ENCODE measurements at places on chromosomes 12 and 14. TPM values are rescaled to one million over a fixed set of nuclear protein-coding genes. Genes with fewer than 3 reads are reported as not detected.
A peak's percentile ranks its signal among the peaks of the same experiment; 100 is the strongest.

GRCh38 chr14:75568791-75569190, 9.6 kb upstream of the FLVCR2 start:
- DNase-seq: no peak

DNA sequence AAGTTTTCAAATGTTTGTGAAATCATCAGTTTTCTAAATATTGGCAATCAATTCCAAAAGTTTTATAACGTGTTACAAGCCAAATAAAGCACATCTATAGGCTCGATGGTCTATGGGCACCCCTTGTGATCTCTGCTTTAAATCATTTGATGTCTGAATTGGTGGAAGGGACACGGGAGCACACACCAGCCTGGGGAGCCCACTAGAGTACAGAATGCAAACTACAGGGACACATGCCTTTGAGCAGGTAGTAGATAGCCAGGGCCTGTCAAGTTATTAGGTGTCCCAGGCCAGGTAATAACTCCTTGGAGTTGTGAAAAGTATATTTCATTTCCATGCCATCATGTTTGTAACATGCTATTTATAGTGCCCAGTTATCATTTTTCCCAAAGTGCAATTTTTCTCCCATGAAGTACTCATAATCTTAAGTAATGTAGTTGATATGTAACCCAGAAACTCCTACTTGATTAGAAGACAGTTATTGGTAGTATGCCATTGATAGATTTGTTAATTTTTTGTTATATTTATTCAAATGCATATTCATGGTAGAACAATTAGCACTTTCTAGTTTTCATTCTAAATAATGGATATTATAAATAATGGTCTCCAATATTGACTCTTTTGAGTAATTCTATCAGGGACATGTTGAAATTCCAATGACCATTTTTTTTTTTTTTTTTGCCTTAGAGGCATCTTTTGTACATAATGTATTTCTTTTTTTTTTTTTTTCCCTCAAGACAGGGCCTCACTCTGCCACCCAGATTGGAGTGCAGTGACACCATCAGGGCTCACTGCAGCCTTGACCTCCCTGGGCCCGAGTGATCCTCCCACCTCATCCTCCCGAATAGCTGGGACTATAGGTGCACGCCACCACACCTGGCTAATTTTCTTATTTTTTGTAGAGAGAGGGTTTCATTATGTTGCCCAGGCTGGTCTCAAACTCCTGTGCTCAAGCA, 96.9 kb upstream of the FGD4 start:
- DNase-seq: peak; percentile 38

- no peak for DNase-seq
Observed at GRCh38 chr14:52590318-52590717, 37.7 kb downstream of the GPR137C start.

DNA sequence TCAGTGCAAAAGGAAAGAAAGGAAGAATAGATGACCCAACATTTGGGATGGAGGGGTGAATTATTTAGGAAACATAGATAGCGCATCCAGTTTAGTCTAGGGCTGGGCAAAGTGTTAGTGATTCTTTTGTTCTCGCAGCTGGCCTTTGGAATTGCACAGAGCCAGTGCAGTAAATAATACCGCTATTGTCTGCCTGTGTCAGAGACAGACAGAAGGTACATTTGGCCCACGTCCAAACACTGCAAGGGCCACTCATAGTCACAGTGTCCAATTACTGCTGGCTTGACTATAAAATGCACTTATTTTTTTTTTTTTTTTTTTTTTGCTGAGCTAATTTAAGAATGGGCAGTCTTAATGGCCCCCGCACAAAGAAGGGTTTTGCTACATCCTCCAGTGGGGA, 638.6 kb downstream of the BCL11B start:
- DNase-seq: no peak

The CCDC38 gene
- total RNA-seq: 1.00 TPM

The SAMD15 gene
- total RNA-seq: 1.00 TPM

DNA sequence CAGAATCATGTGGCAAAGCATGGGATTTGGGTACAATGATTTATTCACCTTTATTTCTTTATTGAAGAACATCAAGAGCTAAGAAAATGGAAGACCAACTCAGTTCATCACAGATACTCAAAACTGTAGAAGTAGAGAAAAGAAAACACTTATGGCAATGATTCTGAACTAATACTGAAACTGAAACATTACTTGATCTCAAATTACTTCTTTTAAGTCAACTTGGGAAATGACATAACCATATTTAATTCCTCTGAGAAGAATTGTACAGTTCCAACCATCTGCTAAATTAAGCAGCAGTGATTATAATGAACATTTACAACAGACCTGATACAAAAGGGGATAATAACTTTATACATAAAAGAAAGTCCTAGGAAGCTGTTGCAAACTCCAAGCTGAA, 466.5 kb downstream of the TMTC2 start:
- DNase-seq: no peak

GRCh38 chr12:98974767-98975381, 329.8 kb downstream of the APAF1 start:
- DNase-seq: no peak

DNA sequence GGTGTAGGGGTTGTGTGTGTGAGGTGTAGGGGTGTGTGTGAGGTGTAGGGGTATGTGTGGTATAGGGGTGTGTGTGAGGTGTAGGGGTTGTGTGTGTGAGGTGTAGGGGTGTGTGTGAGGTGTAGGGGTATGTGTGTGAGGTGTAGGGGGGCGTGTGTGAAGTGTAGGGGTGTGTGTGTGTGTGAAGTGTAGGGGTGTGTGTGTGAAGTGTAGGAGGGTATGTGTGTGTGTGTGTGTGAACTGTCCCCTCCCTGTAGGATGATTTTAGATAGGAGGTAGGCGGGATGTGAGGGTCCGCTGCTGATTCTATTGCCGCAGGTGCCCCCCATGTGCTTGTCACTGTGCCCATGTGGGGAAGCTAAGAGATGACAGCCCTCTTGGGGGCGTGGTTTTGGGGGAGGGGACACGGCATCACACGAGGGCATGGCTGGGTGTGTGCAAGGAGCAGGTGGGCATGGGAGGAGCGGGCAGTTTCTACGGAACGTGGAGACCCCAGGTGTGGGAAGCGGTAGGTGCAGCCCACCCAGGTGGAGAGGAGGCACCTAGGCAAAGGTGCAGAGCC, 88.5 kb downstream of the DDX51 start:
- DNase-seq: no peak

DNA sequence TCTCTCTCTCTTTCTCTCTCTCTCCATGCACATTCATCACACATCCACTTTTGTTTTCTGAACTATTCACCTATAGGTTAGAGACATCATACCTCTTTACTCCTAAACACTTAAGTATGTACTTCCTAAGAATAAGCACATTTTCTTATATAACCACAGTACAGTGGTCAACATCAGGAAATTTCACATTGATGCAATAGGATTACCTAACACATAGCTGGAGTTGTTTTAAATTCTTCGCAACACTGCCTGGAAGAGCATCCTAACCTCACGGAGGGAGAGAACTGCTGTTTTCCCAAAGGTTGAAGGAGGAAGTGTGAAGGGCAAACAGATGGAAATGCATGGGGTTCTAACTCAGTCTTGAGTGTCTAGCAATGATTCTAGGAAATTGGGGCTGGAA, 159.2 kb downstream of the SYT1 start:
- DNase-seq: no peak

- no peak for DNase-seq
Observed at GRCh38 chr14:72682188-72682587, 211.7 kb downstream of the DPF3 start.

- DNase-seq: no peak
Observed at GRCh38 chr12:57822392-57823130, 4.0 kb upstream of the AVIL start.

- DNase-seq: no peak
Observed at GRCh38 chr12:91203610-91204009, 21.0 kb upstream of the DCN start.

- no peak for DNase-seq
Observed at GRCh38 chr14:59308673-59309072, 120.2 kb downstream of the DAAM1 start.

DNA sequence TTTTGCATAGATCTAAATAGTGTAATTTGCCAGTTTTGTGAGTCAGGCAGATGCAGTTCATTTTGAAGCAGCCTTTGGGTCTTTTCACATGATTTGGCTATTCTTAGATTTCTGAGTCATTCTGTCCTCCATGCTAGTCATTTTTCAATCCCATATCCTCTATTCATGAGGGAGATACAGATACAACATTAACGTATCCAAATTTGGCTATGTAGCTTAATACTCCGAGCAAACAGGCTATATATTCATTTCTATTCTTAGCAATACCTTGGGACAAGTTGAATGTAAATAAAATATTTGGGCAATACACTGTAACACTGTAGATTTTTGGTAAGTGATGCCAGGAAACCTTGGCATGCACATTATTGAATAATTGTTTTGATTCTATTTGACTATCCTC, 270.7 kb upstream of the PDE3A start:
- DNase-seq: no peak

- no peak for DNase-seq
Observed at GRCh38 chr12:2804393-2805142, 7.9 kb upstream of the ITFG2 start.

The SLC2A14 gene
- total RNA-seq: 4.0 TPM

The EPYC gene
- total RNA-seq: not detected

The DBX2 gene
- not detected for total RNA-seq

The BIN2 gene
- 40.1 TPM for total RNA-seq

DNA sequence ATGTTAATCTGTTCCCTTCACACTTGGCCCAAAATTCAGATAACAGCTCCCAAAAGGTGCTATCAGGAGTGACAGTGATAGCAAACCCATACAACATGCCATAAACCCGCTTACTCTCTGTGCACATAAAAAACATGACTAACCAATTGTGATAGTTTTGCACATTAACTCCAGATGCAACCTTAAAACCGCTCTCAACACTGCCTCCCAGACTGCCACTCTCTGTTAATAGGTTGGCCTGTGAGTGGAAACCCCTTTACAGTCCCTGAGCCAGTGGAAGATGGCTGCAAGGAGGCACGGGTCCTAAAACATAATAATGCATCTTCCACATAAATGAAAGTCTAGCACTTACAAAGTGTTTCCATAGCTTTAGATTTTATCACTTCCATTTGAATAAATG, 12.0 kb upstream of the TMTC1 start:
- no peak for DNase-seq

DNA sequence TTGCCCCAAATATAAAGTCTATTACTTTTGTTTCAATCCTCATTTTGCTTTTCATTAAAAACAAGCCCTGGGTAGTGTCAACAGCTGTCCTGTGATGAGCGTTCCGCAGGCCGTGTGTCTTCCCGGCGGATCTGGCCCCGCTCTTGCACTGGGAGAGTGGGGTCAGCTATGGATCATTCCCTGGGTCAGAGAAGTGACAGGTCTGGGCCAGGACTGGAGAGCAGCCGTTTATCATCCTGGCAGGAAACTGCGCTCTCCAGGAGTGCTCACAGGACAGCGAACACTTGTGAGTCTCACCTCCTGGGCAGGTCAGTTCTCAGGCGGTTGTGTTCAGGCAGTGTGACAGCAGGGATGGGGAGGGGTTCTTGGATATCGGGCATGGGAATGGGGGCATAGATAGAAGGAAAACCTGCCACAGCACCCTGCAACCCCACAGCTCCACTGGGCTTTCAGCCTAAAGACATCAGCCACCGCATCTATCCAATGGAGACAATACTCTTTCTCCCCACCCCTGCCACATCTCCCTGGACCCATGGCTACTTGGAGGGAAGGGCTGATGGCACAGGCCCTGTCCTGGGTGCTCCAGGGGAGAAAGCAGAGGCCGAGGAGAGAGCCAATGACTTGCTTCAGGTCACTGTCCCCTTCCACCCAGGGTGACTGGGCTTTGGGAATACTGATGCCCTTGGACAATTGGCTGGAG, 47.8 kb upstream of the CHGA start:
- no peak for DNase-seq

DNA sequence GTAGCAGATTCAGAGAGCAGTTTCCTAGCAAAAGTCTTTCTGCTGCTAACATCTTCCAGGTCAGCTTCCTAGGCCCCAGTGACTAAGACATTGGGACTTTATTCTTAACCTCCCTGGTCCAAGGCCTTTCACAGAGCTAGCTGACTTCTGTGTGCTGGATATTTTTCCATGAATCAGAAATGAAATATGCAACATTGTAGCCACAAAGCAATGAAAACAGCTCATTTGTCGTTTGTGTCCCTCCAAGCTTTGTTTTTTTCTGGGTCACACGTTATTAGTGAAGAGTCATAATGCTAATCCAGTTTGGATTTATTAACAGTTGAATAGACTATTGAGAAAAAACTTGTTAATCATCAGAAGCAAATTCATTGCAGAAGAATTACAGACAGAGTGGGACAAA, 82.4 kb downstream of the ARF6 start:
- DNase-seq: no peak

- no peak for DNase-seq
Observed at GRCh38 chr12:1984759-1985158, 19.5 kb downstream of the DCP1B start.

The PCED1B gene
- total RNA-seq: 48.0 TPM

The PRH2 gene
- not detected for total RNA-seq

GRCh38 chr12:64252681-64253080, 30.6 kb upstream of the KICS2 start:
- no peak for DNase-seq

- DNase-seq: no peak
Observed at GRCh38 chr14:30600922-30601918, 20.9 kb upstream of the SCFD1 start.

- no peak for DNase-seq
Observed at GRCh38 chr12:29320295-29321085, 60.5 kb downstream of the ERGIC2 start.

DNA sequence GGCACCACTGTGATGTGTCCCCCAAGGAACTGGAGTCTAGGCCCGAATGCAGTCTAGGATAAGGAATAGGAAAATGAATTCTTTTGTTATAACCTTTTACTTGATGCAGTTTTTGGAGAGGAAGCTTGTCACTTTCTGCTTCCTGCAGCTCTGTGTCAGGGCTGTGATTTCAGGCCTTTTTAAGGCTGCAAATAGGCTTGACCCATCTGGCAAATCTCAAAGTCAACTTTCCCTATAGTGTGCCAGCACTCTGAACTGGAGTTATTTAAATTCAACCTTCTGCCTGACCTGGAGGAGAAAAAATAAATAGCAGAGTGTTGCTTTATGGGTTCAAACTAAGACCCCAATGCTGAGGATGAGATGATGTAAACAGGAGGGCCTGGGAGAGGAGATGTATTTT, 51.8 kb upstream of the CEP83 start:
- DNase-seq: no peak

GRCh38 chr14:96160913-96161310, 43.7 kb upstream of the BDKRB2 start:
- DNase-seq: no peak

DNA sequence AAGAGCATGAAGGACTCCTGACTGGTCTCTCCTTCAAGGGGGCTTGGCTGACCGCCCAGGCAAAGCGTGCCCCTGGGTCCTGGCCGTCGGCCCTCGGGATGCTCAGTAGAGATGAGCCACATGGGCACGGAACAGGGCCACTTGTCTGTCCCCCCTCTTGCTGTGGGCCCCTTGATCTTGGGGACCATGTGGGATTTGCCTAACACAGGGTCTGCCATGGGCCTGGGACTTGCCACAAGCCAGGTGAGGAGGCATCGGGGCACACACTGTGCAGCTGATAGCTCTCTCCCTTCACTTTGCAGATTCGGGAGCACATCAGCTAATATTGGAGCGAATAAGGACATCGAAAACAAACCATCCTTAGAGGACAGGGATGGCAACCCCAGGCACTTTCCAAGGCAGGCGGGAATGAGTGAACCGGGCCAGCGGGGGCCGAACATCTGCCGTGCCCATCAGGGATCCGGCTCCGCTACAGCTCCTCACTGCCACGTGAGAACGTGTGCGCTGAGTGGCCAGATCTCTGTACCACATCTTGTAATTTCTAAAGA, 88.1 kb downstream of the PIWIL1 start:
- no peak for DNase-seq

GRCh38 chr14:88868558-88869159, 44.2 kb downstream of the TTC8 start:
- DNase-seq: peak; percentile 33

Data from B cell (primary cell).